ENCODE measurements at places on chromosomes 7 and 10.

- DNase-seq = no peak
Observed at GRCh38 chr10:54993148-54993547, 192.1 kb upstream of the PCDH15 start.

DNA sequence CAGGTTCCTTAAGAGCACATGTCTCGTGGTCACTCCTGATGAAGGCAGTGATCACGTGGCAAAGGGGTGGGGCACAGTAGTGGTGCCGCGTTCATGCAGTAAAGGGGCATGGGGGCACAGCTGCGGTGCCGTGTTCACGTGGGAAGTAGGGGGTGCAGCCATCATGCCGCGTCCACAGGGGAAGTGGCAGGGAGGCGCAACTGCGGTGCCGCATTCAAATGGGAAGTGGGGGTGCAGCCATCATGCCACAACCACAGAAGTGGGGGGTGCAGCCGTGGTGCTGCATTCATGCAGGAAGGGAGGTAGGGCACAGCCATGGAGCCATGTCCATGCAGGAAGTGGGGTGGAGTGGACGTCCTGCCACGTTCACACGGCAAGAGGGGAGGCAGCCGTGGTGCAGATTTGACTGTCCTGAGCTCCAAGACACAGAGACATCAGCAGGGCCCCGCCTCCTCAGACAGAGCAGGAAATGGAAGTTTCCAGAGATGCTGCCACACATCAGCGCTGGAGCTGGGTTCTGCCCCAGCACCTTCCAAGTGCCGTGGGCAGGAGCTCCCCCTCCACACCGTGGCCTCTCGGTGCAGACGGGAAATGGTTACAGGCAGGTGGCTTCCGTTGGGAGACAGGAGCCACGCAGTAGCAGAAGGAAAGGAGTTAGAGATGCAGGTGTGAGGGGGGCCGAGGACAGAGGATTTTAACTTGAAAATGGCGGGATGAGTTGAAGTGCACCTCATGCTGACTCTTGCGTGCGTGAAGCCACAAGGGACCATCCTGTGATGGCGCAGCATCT is 95.0 kb upstream of the DDC start:
- DNase-seq = no peak

- no peak for DNase-seq
Observed at GRCh38 chr7:7761974-7762779, 43.8 kb upstream of the RPA3 start.

DNA sequence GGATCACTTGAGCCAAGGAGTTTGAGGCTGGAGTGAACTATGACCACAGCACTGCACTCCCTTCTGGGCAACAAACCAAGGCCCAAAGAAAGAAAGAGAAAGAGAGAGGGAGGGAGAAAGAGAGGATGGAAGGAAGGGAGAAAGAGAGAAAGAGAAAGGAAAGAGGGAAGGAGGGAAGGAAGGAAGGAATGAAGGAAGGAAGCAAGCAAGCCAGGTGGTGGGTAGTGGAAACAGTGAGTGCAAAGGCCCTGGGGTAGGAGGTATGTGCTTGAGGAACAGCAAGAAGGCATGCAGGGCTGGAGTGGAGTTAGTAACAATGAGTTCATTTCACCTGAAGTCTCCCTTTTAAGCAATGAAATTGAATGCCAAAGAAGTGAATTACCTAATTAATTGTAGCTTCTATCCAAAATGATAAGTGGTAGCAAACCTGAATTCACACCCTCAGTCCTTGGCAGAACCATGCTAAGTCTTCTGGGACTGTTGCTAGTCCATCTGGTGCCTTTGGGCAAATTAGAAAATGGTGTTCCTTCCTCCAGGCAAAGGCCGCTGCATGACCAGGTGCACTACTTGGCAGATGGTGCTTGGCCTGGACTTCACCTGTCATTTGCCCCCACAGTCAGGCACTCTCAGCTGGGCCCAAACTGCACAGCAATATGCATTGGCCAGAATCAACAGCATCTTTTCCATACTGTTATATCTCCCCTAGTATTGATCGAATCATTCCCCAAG is 67.4 kb upstream of the MPP7 start:
- DNase-seq = no peak

- DNase-seq = no peak
Observed at GRCh38 chr7:26853788-26854393, 10.5 kb downstream of the SKAP2 start.

- DNase-seq = no peak
Observed at GRCh38 chr10:129764901-129765663, 199.0 kb downstream of the EBF3 start.

DNA sequence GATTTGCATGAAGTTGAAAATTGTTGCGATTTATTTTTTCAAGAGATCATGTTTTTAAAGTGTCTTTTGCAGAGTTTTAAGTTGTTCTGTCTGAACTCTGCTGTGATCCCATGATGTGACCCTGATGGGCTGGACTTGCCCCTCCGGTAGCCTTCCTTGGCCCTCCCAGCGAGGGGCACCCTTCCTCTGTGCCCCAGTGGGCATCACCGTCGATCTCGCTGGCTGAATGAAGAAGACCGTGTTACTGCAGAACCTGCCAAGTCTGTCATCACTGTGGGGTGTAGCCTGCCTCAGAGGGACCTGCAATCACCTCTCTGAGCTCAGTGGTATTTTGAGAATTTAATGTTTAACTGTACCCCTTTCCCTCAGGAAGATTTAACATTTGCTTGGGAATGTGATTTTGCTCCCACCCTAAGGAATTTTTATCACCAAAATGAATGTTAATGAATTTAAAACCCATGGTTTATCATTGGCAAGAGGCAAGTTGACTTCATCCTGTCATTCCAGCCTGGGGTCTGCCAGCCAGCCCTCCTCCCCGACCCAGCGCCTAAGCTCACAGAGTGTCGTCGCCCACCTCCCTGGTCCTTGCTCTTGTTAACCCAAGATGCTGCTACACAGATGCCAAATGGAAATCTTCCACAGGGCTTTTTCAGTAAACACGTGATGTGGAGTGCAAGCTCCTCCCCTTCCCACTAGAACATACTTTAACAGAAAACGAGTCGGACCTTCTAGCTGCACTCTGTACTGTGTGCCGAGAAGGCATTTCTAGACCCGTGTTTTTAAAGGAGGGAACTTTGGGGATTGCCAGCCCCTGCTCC is 115.4 kb downstream of the NT5C2 start:
- no peak for DNase-seq

DNA sequence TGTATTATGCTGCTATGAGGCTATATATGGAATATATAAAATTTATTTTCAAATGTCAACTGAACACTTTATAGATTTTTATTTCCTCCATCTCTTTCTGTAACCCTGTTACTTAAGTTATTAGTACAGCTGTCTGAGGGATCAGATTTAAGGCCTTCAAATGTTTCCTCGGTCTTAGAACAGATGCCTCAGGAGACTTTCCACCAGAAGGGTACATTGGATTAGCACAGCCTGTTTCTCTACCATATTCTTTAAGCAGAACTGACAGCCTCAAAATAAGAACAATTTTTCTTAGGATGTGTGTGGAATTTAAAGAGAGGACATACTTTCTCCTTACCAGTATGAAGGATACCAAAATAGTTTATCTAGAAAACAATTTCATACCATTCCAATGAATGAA is 53.0 kb upstream of the HGF start:
- DNase-seq = no peak

Data from NK-92 treated with Interleukin-12 subunit alpha and Interleukin-12 subunit beta, amount 100 ng/mL, for 24 hours (cell line).